ENCODE measurements at places on chromosomes 2 and 18.

- peak; percentile 54 for DNase-seq
Observed at GRCh38 chr2:39728941-39729351, 50.1 kb downstream of the THUMPD2 start.

DNA sequence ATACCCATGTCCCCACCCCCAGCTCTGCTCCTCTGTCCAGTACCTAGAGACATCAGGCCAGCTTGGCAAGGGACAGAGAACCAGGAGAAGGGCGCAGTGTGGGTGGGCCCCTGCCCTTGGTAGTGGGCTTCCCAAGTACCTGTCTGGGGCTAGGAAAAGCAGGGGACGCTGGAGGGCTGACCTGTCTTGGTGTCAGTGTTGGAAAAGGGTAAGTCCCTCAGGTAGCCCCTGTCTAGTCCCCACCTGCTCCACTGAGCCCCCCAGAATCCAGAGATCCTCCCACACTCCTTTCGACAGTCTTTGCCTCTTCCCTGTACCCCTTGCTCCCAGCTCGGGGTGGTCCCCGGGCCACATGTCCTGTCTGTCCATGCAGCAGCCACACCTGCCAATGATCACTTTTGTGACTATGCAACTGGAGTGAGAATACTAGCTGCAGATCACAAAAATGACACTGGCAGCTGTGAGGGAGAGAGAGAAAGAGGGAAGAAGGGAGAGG is 14.6 kb downstream of the DNAJB2 start:
- DNase-seq, result no peak

- DNase-seq, result no peak
Observed at GRCh38 chr2:102181919-102182635, 4.7 kb upstream of the IL1RL2 start.

DNA sequence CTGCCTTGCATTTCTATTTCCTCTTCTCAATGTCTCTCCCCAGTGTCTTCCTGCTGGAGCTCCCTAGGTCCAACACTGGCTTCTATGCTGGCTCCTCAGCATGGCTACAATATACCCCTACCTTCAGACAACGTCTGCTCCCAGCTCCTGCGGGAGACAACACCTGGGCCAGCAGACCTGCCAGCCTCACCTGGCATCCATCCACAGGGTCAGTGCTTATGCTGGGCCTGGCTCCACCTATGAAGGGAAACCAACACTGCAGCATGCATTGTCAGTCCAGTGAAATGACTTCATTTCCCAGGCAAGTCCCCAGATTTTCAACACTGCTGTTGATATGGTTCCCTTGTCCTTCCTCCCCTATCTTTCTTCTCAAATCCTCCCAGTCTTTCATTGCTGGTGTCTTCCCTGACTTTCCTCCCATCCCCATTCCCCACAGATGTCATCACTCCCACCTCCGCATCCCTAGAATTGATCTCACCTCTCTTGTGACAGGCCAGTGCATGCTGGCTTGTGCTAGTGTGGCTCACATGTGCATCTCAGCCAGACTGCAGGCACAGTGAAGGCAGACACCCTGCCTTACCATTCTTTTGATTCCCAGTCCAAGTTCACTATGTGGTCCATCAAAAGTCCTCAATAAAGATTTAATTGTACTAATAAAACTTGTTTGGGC is 98.0 kb downstream of the MYO5B start:
- no peak for DNase-seq

DNA sequence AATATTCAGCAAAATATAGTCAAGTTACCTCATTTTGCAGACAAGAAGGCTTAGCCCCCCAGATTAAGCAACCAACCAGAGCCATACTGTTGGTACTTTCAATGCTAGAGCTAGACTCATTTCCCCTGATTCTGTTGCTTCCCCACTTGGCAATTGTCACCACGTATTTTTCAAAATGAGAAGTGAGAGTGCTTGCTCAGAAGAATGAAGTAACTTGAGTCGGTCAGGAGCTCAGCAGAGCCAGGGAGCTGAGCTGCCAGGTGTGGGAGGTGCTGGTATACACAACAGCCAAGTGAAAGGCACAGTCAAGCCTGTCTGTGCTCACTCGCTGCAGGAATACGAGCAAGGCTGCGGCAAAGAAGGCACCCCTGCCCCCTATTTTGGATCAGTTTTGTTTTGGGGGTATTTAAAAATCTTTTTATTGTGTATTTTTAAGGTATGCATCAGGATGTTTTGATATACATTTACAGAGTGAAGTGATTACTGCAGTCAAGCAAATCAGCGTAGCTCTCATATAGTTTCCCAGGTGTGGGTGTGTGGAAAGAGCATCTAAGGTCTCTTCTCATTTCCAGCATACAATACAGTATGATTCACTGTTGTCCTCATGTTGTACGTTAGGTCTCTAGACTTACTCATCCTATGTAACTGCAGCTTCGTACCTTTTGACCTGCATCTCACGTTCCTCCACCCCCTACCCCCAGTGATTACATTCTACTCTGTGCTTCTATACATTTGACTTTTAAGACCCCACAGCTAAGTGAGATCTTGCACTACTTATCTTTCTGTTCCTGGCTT is 62.4 kb downstream of the MRPS9 start:
- DNase-seq, result no peak

GRCh38 chr18:55384551-55385275 is 203.3 kb downstream of the TCF4 start:
- DNase-seq, result no peak

GRCh38 chr2:72090781-72091482 is 56.7 kb downstream of the CYP26B1 start:
- no peak for DNase-seq

GRCh38 chr18:23933407-23933806 is 81.1 kb upstream of the TTC39C start:
- DNase-seq, result no peak

GRCh38 chr18:7898181-7898580 is 331.1 kb downstream of the PTPRM start:
- DNase-seq, result no peak

- DNase-seq, result no peak
Observed at GRCh38 chr2:239518286-239519088, 117.7 kb upstream of the HDAC4 start.

- no peak for DNase-seq
Observed at GRCh38 chr2:172440795-172441194, 13.4 kb downstream of the ITGA6 start.

DNA sequence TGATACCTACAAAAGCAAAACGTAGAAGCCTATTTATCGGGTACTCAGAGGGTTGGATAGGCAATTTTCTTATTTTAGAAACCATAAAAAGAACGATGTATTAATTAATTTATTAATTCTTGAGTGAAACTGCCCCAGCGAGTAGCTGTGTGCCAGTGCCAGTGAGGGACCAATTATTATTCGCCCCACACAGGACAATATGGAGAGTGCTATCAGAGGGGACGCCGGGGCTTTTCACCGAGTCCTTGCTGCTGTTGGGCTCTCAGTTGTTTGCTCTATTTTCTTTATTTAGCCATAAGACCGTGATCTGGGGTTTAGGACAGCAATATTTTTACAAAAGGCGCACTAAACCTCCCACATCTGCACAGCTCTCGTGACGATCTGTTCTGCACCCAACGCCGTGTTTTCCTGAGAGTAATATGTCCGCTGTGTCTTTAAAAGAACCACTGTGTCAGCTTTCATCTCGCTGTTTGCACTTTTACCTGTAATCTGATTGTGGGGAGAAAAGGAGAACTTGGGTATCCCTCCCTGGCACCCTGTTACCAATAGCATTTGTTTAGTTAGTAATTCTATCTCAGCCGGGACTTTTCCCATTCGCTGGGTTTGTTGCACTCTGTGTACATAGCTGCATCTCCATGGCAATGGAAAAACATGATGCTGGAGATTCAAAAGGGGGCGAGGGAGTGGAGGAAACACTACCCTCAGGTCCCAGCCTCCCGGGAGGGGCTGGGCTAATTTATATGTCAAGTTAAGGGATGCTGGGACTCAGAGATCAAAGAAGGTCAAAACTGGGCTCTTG is 30.1 kb upstream of the ZNF516 start:
- no peak for DNase-seq

GRCh38 chr2:20106746-20107145 is 55.3 kb upstream of the LAPTM4A start:
- peak; percentile 86 for DNase-seq
